ENCODE measurements at places on chromosomes 3 and 15. TPM values are rescaled to one million over a fixed set of nuclear protein-coding genes. Genes with fewer than 3 reads are reported as not detected.

DNA sequence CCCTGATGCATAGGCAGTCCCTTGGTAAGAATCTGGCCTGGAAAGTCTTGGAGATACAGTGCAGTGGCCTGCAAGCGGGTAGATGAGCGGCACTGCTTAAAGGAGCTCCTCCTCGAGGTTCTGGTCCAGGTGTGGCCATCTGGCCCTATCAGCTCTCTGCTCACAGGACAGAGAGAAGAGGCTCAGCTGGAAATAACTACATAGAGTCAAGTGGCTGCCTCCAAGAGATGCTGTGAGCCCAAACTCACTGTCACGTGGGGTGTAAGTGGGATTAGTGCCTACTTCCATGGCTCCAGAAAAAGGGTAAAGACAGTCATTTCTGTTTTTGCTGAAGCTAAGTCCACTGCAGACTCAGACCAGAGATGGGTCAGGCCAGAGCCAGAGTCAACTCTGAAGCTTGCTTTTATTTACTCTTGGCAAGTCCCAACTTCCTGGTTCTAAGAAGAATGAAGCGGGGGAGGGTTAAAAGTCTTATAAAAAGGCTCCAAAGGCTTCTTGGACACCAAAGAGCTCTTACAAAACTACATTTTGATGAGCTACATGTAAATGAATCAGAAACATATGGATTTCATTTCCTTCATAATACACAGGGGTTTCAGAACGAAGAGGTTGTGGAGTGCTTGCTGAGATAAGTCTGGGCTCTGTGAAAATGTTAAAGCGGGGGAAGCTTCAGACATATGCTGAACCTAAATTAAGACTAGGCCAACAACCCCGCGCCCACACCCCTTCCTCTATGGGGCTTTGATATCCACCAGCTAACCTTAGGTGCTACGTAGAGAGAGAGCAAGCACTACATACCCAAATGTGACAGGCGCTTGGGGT is 77.1 kb downstream of the PDZRN3 start:
- no peak for DNase-seq

GRCh38 chr3:115512565-115513415 is 110.5 kb upstream of the GAP43 start:
- DNase-seq = no peak

DNA sequence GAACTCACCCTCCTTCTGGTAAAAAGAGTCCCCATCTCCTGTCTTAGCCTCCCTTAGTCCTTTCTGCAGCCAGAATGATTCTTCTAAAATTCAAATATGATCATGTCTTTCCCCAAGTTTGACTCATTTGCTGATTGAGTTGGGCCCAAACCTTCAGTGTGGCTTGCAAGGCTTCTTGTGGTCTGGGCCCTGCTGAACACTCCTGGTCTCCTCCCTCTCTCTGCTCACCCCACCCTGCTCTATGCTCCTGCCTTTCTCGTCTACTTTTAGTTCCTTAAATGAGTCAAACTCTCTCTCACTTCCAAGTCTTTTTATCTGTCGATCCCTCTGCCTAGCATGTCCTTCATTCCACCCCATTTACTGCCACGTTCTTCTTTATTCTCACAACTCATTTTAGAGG is 72.6 kb downstream of the CCR1 start:
- DNase-seq = no peak

GRCh38 chr3:84547971-84548970 is 410.5 kb upstream of the CADM2 start:
- DNase-seq = peak; percentile 86

DNA sequence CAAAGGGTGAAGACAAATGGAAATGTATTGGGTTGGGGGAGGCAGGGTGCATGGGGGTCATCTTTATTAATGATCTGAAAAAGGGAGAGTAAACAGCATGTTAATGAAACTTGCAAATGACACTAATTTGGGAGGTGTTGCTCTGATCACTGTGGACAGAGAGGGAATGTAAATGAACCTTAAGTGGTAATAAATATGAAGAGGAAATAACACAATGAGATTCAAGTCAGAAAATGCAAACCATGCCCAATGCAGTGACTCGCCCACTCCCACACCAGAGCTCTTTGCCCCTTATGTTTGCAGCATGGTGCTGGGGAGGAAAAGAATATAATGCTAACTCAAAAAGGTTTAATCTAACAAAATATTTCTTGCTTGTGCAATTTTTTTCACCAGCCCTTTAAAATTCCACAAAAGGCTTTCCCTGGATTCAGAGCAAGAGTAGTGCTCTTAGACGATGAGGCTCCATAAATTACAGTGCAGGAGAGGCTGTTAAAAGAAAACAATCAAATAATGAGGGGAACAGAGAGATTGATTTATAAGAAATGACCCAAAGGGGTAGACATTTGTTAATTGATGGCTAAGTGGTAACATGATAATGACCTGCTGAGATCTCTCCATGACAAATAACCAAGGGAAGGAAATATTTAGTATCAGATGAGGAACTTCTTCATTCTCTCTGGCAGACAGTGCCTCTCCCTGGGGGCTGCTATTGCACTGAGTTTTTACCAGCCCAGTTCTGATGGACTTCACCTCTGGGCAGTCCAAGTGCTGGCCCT is 210.0 kb upstream of the PPP2R3A start:
- DNase-seq = no peak

DNA sequence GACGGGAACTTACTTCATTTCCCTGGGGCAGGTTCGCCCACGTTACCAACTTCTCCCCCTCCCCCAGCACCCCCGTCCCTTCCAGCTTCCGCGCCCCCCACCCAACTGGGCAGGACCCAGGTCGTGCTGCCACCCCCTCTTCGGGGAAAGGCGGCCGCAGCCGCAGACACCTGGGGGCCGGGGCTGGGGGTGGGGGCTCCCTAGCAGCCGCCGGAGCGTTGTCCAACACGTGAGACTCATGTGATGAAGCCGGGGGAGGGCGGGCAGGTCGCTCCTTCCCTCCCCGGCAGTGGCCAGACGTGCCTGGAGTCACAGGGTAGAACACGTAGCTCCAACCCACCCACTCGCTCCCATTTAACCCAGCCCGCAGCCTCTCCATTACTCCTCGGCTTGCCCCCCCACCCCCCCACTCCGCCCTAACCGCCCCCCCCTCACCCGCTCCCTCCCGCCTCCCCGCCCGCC is 240 bp upstream of the BHLHE40 start:
- DNase-seq = peak; percentile 91

- DNase-seq = no peak
Measured at GRCh38 chr3:119228373-119229145, 12.1 kb downstream of the B4GALT4 start.

- DNase-seq = no peak
Measured at GRCh38 chr3:119541547-119541946, 17.9 kb downstream of the CD80 start.

GRCh38 chr3:122058294-122058693 is 3.1 kb downstream of the CD86 start:
- no peak for DNase-seq

GRCh38 chr3:47705391-47705790 is 76.3 kb downstream of the SMARCC1 start:
- no peak for DNase-seq

GRCh38 chr15:61364871-61365270 is 135.8 kb upstream of the RORA start:
- no peak for DNase-seq

GRCh38 chr3:162367429-162368260 is 871.0 kb downstream of the OTOL1 start:
- no peak for DNase-seq

DNA sequence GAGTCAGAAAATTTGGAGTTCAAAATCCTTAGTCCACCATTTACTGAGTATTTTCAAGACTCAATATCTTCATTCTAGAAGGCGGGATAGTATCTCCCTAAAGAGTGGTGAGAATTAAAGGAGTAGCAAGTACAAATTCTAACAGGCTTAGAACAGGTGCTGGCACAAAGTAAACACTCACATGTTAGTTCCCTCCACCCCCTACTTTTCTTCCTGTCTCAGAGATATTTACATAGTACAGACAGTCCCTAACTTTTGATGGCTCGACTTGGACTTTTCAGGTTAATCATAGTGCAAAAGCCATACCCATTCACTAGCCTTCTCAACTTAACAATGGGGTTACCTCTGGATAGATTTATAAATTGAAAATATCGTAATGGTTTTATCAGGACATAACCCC is 476.2 kb upstream of the RASGRP1 start:
- no peak for DNase-seq

GRCh38 chr3:160577556-160578195 is 12.3 kb upstream of the KPNA4 start:
- peak; percentile 25 for DNase-seq

DNA sequence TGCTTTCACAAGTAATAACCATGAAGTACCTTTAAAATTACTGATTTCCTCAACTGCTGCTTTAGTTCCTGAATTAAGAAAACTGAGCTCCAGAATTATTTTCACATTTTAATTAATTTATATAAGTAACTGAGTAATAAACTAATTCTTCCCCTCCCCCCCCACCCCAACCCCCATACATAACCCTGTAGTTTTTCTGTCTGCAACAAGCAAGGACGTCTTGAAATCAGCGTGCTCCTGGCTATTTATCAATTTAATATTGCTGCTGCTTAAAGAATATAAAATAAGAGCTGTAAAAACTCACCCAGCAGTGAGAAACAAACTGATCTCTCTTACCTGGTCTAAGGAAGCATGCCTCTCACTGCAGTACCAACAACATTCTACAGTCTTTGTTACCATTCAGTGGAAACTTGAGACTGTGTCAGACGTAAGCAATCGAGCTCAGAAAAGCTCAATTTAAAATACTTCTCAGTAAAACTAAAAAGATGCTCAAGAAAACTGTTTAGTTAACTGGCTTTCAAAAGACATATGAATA is 121.0 kb downstream of the TFDP2 start:
- DNase-seq = peak; percentile 53

GRCh38 chr15:68284616-68285258 is 7.2 kb downstream of the FEM1B start:
- DNase-seq = no peak

DNA sequence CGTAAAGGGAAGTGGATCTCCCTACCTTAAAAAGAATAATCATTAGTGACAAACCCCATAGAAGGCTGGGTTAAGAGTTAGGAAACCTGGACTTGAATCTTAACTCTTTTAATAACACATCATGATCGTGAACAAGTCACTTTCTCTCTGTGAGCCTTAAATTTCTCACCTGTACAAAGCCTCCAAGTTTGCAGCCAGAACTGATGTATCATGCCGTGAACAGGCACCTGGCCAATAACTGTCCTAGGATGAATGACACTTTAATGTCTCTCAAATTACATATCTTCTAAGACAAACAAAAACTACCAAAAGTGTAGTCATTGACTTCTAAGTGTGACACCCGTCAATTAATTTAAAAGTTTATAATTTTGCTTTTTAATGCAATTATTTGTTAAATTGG is 3.9 kb downstream of the UPK1B start:
- DNase-seq = no peak

DNA sequence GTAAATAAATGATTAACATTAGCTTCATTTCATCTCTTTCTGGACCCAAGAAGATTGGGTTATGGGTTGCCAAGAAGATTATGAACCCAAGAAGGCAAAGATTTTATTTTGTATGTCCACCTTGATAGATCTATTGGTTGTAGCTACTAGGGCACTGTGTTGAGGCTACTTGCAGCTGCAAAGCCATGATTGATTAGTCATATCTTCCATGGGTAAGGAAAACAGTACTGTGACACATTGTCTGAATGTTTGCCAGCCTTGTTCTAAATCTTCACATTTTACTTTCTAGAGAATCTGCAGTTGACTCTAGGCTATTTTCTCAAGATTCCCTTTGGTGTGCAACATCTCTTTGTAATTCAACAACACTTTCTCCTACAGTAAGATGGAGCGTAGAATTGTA is 229.2 kb upstream of the KCNH8 start:
- no peak for DNase-seq

The EIF3J gene
- 21.3 TPM for total RNA-seq

The CACNA1D gene
- total RNA-seq = not detected

The PLA2G4D gene
- total RNA-seq = not detected

The TGM5 gene
- not detected for total RNA-seq

The WDR76 gene
- total RNA-seq = 29.6 TPM

The C2CD4B gene
- total RNA-seq = not detected

The SEMA3F gene
- total RNA-seq = 36.1 TPM

Data from Caki2 (cell line).